Fibroblast of lung (primary cell): ENCODE measurements at places on chromosomes 12 and 14. TPM values are rescaled to one million over a fixed set of nuclear protein-coding genes. Genes with fewer than 3 reads are reported as not detected.

Gene TMEM121
- total RNA-seq: 5.1 and 8.0 TPM in 2 replicates

Gene OVCH1
- 0.51 and 1.2 TPM in 2 replicates for total RNA-seq

Gene CCDC38
- not detected in 2 replicates for total RNA-seq

Gene TSHR
- not detected in 2 replicates for total RNA-seq

Gene CIROP
- total RNA-seq: 0.17 and 1.0 TPM in 2 replicates

Gene HOXC6
- total RNA-seq: 0.17 and 0.51 TPM in 2 replicates
